H7 (cell line): ENCODE measurements at places on chromosomes 3 and 15. TPM values are rescaled to one million over a fixed set of nuclear protein-coding genes. Genes with fewer than 3 reads are reported as not detected.
A peak's percentile ranks its signal among the peaks of the same experiment; 100 is the strongest.

- DNase-seq: no peak
These were observed 36.5 kb downstream of the DZIP1L start for GRCh38 chr3:138078901-138079344.

- DNase-seq: peak; percentile 35
These were observed 17.0 kb downstream of the ILDR1 start for GRCh38 chr3:122004991-122005565.

- no peak for DNase-seq
These were observed 115.4 kb upstream of the PRICKLE2 start for GRCh38 chr3:64340641-64341101.

GRCh38 chr3:190574473-190574872 is 60.6 kb downstream of the IL1RAP start:
- DNase-seq: no peak

DNA sequence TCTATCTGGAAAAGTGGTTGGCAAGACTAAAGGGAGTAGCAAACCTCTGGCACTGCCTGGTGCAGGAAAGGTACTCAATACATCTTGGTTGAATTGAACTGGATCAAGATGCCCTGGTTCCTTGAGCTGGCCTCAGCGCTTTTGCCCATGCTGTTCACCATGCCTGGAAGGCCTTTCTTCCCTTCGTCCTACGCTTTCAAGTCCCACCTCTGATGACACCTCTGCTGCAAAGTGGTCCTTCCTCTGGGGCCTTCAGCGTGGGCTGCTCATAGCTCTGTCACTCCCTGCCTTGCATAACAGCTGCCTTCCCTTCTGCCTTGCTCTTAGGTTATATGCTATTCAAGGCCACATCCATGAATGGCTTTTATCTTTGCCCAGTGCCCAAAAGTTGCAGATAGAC is 23.0 kb downstream of the ITGA11 start:
- DNase-seq: no peak

Gene BCHE
- 2.9 and 7.5 TPM in 2 replicates for total RNA-seq

Gene CHRFAM7A
- 2.1 and 2.2 TPM in 2 replicates for total RNA-seq

Gene PP2D1
- not detected in 2 replicates for total RNA-seq
